ENCODE measurements at places on chromosomes 1 and 21.

GRCh38 chr1:10431070-10431730 is 967 bp downstream of the CENPS start:
- ATAC-seq = no peak

- ATAC-seq = no peak
Measured at GRCh38 chr1:115329965-115330364, 8.1 kb downstream of the NGF start.

GRCh38 chr1:151563376-151563775 is 23.3 kb downstream of the TUFT1 start:
- no peak for ATAC-seq

GRCh38 chr1:228849011-228849541 is 113.8 kb downstream of the RHOU start:
- ATAC-seq = no peak

DNA sequence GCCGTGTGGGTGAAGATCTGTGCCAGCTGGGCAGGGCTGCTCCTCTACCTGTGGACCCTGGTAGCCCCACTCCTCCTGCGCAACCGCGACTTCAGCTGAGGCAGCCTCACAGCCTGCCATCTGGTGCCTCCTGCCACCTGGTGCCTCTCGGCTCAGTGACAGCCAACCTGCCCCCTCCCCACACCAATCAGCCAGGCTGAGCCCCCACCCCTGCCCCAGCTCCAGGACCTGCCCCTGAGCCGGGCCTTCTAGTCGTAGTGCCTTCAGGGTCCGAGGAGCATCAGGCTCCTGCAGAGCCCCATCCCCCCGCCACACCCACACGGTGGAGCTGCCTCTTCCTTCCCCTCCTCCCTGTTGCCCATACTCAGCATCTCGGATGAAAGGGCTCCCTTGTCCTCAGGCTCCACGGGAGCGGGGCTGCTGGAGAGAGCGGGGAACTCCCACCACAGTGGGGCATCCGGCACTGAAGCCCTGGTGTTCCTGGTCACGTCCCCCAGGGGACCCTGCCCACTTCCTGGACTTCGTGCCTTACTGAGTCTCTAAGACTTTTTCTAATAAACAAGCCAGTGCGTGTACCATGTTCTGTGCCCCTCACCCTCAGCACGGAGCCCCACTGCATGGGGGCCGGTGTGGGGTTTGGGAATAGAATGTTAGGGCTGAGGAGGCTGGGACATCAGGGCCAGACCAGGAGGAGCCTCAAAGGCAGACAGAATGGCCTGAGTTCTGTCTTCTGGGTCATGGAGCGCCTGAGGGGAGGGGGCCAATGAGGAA is 21.3 kb downstream of the SERINC2 start:
- ATAC-seq = no peak

- ATAC-seq = peak; percentile 70
Measured at GRCh38 chr1:26275580-26276431, 4.1 kb upstream of the SH3BGRL3 start.

GRCh38 chr1:173827611-173828010 is 2.9 kb upstream of the CENPL start:
- no peak for ATAC-seq

- peak; percentile 5 for ATAC-seq
Measured at GRCh38 chr1:165116732-165117131, 239.8 kb downstream of the LMX1A start.

GRCh38 chr1:24896596-24897262 is 33.3 kb downstream of the RUNX3 start:
- no peak for ATAC-seq

DNA sequence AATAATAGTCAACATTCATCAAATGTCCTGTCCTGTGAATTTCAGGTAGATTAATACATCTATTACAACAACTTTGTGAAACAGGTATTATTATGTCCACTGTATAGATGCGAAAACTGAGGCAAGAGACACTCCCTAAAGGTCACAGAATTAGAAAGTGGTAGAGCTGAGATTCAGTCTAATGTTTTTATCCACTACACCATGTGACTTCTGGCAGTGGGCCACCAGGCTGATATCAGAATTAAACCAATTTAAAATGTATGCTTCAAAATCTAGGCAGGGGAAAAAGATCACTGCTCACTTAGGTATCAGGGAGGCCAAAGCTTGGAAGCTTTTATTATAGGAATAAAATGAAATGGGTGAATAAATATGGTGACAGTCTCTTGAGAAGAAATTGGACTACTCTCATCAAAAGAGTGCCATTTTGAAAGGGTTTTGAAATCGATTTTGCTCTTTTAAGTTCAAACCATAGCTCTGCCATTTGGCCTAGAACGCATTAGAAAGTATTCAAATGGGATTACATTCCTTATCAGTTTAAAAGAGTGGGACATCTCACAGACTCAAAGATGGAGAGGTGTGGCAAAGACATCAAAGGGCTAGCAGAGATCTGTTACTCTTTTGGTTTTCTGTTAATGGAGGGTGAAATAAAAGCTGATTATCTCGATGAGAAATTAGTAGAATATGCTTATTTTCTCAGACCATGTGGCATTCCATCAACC is 1.9 kb downstream of the DDAH1 start:
- ATAC-seq = no peak

- ATAC-seq = peak; percentile 14
Measured at GRCh38 chr1:42924851-42925760, 33.6 kb downstream of the SLC2A1 start.

GRCh38 chr1:39269349-39269748 is 64.9 kb downstream of the MACF1 start:
- no peak for ATAC-seq

DNA sequence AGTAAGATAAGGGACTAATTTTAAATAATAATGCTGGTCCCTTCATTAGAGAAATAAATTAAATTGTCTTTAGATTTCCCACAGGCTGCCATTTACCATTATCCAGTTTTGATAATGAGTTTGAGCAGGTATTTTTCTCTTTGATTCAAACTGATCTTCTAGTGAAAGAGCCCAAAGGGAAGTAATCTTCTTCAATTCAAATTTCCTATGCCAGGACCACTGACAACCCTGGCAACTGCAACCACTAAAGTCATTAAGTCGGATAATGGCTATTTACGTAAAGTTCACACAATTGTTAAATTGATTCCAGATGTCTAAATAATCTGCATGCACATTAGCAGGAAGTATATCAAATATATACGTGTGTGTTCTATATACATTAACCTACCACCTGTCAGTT is 399.3 kb downstream of the PTPRC start:
- ATAC-seq = no peak

GRCh38 chr1:33086384-33086850 is 5.5 kb downstream of the AZIN2 start:
- ATAC-seq = peak; percentile 64
